ENCODE measurements at places on chromosomes 12 and 14.
A peak's percentile ranks its signal among the peaks of the same experiment; 100 is the strongest.

DNA sequence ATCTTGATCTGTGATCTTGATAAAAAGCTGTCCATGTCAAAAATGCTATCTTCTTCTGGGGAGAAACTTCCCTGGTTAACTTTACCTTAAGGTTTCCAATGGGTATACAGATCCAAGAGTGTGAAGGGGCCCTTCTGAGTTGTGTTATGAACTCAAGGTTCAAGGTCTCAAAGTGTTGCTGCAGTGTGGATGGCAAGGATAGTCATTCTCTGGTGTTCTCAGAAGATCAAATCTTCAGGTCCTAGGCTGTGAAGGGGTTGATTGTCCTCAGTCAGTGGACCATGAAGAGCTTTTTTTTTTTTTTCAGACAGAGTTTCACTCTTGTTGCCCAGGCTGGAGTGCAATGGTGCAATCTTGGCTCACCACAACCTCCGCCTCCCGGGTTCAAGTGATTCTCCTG lies 114.4 kb downstream of the SPTSSA start:
- DNase-seq, result no peak

DNA sequence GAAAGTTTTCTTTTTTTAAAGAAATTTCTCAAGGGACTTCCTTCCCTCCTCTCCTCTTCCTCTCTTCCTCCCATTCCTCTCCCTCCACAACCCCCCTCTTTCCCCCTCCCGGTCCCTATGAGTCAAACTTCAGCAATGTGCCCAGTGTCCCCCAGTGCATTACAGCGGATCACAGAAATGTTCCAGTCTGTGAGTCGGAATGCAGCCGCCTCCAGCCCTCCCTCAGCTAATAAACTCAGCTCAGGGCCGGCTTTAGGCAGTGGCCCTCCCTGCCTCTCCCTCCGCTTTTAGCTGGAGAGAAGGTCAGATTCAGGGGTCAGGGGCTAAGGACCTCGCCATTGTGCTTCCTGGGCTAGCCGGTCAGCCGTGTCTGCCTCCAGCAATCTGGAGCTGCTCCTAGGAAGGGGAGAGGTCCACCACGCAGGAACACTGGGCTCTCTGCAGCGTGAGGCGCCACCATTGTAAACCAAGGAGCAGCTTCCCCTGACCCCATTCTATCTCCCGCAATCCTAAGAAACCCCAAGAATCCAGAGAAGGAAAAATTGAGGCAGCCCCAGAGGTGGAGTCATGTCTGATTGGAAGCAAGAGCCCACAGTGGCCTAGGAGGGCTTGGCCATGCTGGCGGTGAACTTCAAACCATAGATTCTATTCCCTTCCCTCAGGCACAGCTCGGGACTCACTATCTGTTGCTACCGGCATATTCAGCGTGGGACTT lies 1.1 kb upstream of the HDAC7 start:
- DNase-seq, result peak; percentile 97

DNA sequence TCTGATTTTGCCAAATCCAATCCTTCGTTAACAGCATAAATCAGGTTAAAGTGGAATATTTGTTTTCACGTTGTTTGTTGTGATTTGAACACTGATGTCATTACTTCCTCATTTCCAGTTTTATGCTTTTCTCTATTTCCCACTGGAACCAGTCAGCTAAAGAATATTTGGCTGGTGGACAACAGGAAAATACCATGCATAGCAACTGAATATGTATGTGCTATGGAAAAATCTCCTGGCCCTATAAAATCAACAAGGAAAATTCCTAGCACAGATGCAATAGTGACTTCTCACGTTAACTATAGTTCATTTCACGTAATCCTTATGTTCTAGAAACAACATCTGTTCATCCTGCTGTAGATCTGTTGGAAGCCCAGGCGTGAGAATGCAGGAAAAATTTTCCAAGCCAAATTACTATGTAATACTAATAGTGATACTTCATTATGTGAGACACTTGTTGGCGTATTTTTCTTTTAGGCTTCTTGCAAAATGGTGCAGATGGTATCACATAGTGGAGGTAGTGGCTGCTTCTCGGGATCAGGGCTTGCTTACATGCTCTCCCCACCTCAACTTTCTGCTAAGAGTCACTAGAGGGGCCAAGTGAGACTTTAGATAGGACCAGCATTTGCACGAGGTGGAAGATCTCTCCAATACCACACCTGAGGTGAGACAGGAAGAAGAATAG lies 86.3 kb upstream of the USP44 start:
- peak; percentile 56 for DNase-seq

- DNase-seq, result no peak
Observed at GRCh38 chr14:81023095-81023710, 67.8 kb downstream of the TSHR start.

- DNase-seq, result no peak
Observed at GRCh38 chr12:129109174-129110001, 256.1 kb downstream of the GLT1D1 start.

- DNase-seq, result no peak
Observed at GRCh38 chr12:89326239-89327040, 25.9 kb downstream of the DUSP6 start.

DNA sequence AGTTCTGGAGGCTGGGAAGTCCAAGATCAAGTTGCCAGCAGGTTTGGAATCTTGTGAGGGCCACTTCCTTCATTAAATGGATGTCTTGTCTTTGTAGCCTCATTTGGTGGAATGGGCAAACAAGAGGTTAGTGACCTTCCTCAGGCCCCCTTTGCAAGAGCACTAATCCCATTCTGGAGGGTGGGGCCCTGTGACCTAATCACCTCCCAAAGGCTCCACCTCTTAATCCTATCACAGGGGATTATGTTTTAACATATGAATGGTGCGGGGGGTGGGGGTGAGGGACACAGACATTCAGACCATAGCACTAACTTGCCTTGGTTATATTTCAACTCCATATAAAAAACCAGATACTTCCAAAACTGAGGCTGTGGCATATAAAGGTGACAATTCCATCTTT lies 59.9 kb upstream of the PPP4R3A start:
- no peak for DNase-seq

DNA sequence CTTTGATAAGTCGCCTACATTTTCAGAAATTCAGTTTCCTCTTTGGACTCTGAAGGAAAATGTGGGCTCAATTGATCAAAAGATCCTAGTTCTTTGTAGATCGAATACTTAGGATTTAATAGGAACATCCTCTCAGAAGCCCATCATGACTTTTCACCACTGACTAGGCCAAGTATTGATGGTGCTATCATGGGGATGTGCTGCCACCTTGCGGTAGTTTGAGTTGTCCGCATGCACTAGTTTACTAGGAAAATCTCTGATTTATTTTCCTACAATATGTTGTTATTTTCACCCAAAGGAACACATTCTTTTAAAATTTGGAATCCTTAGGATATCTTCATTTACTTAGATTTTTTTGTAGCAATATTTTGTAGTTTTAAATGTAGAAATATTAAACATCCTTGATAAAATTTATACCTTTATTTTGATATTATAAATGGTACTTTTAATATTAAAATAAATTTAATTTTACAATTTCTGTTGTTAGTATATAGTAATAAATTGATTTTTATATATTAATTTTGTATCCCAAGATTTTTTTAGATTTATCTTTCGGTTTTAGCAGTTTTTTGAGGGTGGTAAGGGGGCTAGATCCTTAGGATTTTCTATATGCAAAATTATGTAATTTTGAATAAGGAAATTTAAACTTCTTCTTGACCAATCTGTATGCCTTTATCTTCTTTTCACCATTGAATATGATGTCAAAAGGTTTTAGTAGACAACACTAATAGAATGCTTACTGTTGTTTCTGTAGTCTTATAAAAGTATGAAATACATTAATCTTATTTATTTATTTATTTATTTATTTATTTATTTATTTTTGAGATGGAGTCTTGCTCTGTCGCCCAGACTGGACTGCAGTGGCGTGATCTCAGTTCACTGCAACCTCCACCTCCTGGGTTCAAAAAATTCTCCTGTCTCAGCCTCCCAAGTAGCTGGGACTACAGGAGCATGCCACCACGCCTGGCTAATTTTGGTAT lies 52.9 kb upstream of the OR9K2 start:
- peak; percentile 40 for DNase-seq

DNA sequence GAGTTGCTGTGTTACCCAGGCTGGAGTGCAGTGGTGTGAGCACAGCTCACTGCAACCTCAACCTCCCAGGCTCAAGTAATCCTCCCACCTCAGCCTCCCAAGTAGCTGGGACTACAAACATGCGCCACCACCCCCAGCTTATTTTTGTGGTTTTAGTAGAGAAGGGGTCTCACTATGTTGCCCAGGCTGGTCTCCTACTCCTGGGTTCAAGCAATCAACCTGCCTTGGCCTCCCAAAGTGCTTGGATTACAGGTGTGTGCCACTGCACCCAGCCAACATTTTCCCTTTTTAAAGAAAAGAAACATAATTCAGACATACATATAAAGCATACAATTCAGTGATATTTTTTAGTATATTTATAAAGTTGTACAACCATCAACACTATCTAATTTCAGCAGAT lies 44.4 kb downstream of the RESF1 start:
- no peak for DNase-seq

GRCh38 chr12:41014643-41015020 lies 173.5 kb upstream of the PDZRN4 start:
- peak; percentile 16 for DNase-seq

DNA sequence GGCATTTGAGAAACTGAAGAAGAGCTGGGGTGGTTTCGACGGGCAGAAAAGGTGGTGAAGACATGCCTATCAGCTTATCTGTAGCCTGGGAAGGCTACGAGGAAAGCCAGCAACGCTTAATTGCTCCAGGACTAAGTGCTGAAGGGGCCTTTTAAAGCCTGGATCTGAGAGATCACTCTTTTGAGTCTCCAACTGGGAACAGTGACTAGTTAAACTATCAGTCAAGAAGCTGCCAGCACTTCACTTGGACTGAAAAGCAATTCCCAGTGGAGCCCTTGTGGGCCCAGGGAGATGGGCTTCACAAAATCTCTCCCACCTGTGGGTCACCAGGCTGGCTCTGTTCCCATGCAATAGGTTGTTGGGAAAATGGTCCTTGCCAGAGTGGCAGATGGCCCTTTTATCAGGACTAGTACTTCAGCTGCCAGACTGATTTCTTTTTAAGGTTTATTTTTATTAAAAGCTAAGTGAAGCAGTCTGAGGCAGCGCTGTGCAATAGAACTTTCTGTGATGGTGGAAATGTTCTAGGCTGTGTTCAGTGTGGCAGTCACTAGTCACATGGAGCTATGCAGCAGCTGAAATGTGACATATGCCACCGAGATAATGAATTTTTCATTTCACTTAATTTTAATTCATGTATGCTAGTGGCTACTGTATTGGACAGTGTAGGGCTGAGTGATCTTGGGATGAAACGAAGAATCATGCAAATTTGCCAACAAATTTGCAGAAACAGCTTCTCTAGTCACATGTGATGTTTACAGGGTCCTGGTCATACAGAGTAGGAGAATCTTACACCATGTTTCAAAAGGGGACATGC lies 276.8 kb downstream of the PCNX1 start:
- DNase-seq, result no peak

GRCh38 chr14:72278316-72278715 lies 346.1 kb downstream of the RGS6 start:
- DNase-seq, result no peak

Measured in hepatic stellate cell (primary cell).